Activated T-helper 2 cell treated with anti-CD3 and anti-CD28 coated beads, Interferon-gamma antibody, Interleukin-2, Interleukin-4, amounts not matched to agents 10 μg/mL and 5 μg/mL and 100 μg/mL, durations not matched to agents 14 hours and 24 hours and 36 hours (primary cell): ENCODE measurements at places on chromosomes 4 and X. TPM values are rescaled to one million over a fixed set of nuclear protein-coding genes. Genes with fewer than 3 reads are reported as not detected.

- no peak for DNase-seq
Measured at GRCh38 chr4:156781852-156782251, 189.7 kb downstream of the PDGFC start.

DNA sequence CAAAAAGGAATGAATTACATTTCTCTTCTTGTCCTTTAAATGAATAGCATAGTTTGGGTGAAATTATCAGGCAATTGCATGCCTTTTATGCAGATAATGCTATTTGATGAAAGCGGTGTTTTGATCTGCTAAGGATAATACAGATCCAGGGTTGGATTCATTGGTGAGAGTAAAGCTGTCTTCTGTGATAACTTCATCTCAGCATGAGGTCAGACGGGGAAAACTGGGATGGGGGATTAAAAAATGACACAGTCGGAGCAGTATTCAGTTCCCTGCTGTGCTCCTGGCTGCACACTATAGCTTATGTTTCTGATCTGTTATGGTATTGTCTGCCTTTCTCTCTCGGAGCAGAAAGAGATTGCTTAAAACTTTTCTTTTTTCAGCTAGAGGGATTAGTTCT, 105.9 kb upstream of the TENM3 start:
- DNase-seq = no peak

The MND1 gene
- total RNA-seq = 15.4 and 17.8 TPM in 2 replicates

DNA sequence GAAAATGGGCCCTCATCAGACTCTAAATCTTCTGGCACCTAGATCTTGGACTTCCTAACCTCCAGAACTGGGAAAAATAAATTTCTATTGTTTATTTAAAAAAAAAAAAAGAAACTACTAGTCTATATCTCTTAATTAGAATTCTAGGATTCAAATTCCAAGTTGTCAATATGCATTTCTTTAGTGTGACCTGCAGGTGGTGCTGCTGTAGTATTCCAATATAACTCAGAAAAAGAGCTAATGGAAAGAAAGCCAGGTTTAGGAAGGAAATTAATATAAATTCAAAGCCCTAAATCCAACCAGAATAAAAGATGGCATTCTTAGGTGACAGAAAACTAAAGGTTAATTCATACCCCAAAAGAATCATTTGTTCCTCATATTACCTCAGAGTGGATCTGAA, 80.0 kb upstream of the NALF2 start:
- DNase-seq = no peak

The TSPAN6 gene
- total RNA-seq = not detected in 2 replicates

DNA sequence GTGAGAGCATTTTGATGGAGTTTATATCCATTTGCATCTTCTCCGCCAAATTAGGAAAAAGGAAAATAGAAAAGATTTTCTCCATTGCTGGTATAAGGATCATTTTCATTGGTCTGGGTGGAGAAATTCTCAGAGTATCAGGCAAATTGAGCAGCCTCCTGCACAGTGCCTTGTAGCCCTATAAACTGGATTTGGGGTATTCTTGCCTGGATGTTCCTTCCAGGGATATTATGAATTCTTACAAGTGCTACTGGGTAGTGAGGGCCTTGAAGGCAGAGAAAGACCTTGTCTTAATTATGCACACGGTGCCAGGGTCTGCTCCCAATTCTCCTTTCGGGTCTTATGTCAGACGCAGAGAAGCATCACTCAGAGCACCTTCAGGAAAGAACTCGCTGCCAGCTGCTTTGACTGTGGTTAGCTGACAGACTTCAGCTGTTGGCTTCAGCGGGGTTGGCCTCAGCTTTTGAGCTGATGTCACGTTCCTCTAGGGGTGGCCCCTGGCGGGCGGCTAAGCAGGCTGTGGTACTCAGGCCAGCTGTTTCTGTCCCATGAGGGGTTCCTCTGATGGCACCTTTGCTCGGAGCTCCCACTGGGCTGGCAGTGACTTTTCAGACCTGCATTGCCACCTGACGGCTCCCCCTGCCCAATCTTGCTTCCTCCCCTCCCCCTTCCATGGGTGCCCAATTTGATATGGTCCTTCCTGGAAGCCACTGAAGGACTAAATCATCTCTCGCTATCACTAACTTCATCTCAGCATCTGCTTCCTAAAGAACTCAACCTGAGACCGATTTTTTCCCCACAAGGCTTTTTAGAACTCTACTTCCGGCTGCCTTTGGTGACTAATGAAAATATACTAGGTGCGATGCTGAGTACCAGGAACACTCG, 519.5 kb downstream of the BCOR start:
- peak; percentile 31 for DNase-seq

The ZNF732 gene
- total RNA-seq = not detected in 2 replicates

The ITIH6 gene
- total RNA-seq = not detected in 2 replicates

The MTNR1A gene
- total RNA-seq = not detected in 2 replicates

DNA sequence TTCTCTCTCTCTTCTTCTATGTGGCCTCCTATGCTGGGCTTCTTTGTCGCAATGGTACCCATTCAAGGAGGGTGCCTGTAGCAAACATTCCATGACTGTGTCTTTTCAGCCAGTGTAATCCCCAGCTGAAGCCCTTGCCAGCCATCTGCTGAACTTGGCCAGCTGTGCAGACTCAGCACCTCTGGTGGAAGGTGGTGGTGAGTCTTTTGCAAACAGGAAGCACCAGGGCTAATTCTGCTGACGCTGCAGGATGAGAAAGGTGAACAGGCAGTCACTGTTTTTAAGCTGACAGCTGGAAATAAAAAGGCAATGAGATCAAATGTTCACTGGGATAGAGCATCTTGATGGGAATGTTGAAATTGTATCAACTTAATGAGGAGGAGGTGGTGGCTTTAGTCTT, 298.7 kb upstream of the CLNK start:
- no peak for DNase-seq

DNA sequence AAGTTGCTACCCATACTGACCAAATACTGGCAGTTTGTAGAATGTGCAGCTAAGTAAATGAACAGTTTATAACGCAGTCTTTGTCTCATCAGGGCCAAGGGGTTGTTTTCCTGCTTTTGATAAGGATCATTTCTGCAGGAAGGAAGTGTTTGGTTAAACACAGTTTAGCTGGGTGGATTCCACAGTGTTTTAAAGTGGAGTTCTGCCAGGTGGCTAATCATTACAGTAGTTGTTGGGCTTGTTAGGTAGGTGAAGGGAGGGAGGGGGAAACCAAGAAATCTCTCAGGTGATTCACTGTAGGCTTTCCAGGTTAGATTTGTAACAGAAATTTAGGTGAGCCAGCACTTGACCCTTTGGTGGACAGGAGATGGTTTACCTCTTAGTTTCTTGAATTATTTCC, 58.1 kb downstream of the FNIP2 start:
- DNase-seq = no peak

The DMP1 gene
- total RNA-seq = not detected in 2 replicates

DNA sequence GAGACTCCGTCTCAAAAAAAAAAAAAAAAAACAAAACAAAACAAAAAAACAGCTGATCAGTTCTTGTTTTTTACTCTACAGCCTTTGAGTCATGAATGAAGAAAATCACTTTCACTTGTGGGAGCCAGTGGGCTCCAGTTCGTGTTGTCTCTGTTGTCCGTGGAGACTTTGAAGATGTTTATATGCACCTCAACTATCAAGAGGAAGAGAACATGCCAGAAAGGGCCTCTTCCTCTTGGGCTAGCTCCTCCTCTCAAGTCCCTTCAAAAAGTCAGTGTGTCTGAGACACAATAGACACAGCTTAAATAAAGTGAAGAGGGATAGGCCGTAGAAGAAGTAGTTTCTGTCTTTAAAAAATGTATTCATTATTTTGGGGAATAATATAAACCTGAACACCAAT, 182.7 kb downstream of the KDR start:
- peak; percentile 28 for DNase-seq

- DNase-seq = no peak
Measured at GRCh38 chr4:44162538-44163270, 285.9 kb downstream of the KCTD8 start.

DNA sequence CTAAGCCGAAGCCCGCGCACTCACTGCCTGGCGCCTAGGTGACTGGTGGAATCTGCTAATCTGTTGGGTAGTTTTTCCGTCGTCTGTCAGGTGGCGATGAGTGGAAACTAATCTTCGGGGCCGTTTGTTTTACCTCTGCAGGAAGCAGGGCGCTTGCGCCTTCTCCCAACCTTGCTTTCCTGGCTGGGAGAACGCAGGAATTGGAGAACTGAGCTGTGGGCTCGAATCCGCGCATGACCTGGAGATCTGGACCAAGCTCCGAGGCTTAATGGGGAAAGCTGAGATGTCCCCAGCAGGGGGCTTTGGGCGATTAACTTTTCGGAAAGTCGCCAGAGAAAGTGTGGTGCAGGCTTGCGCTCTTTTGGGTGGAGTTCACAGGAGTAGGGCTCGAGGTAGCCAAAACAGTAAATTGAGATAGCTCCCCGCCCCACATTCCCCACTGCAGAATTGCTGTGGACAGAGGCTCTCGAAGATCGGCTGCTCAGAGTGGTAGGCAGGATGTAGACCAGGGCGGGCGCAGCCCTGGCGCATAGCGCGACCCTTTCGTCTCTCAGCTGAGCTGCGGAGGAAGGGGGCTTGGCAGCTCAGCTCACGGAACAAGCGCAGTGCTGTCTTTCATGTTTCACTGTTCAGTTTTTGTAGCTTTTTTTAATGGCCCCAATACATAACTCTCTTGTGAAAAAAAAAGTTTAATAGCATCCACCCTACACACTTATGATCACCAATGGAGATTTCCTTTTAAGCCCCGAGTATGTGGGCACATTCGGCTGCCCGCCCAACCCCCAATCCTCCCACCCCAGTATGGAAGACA, 2.7 kb upstream of the FGF5 start:
- no peak for DNase-seq

DNA sequence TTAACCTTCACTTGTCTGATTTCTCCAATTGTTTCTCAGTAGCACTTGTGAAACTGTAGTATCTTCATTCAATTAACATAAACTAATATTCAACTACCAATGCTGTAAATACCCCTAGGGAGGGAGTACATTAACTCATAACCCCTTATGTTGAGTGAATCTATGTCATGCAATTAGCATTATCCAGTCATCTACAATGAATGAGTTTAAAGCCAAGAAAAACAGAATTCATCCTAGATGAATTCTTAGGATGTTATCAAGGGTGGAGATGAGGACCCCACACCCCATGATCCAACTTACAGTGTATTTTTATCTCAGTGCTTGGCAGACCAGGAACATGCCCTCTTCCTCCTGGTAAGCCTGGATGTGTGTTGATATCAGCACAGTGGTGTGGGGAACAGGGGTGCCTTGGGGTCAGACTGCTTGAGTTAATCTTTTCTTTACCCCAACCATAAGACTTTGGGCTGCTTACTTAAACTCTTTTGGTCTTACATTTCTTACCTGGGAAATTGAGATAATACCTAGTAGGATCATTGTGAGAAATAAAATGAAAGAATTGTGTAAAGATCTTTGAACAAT, 62.1 kb upstream of the SCOC start:
- no peak for DNase-seq

DNA sequence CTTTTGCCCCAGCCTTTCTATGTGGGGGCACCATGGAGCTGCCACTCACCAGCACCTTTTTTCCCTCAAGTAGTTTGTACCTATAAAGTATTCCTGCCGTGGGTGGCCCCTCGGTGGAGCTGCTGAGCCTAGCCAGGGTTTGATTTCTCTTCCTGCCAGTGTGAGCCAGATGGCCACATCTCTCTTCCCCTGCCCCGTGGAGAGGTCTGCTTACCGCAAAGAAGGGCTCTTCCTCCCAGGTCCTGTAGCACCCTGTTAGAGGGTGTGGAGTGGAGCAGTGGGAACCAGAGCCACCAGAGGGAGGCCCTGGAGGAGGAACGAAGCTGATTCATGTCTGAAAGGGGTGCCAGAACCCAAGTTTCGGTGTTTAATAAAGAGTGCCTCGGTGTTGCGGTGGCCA, 95.4 kb downstream of the PTTG2 start:
- no peak for DNase-seq

DNA sequence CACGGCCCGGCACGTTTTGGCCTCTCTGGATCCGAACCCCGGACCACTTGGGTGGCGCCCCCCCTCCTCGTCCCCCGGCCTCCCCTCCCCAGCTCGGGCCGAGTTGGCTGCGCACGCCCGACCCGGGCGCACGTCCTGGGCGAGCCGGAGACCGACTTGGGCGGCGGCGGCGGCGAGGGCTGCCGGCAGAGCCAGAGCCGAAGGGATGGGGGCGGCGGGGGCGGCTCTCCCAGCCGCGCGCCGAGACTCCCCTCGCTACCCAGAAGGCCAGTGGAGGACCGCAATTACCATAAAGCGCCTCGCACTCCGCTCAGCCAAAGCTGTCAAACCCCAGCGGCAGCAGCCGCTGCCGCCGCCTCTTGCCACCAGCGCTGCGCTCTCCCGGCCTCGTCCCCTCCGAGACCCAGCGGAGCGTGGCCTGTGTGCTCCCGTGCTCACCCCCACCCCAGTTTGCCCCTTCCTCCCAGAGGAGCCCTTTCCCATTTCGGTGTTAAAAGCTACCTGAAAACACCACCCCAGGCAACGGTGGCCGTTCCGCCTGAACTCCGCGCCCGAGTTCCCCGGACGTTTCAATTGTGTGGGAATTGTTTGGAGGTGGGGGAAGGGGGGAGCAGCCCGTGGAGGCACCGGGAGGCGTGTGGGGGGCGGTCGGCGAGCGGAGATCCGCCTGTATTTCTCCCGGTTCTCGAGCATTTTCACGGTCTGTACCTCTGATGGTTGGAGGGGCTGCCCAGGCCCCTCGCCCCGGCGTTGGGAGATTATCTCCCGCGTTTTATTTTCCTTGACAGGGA, 701 bp upstream of the BCOR start:
- DNase-seq = peak; percentile 58

- no peak for DNase-seq
Measured at GRCh38 chr4:8419222-8420041, 21.1 kb downstream of the ACOX3 start.

DNA sequence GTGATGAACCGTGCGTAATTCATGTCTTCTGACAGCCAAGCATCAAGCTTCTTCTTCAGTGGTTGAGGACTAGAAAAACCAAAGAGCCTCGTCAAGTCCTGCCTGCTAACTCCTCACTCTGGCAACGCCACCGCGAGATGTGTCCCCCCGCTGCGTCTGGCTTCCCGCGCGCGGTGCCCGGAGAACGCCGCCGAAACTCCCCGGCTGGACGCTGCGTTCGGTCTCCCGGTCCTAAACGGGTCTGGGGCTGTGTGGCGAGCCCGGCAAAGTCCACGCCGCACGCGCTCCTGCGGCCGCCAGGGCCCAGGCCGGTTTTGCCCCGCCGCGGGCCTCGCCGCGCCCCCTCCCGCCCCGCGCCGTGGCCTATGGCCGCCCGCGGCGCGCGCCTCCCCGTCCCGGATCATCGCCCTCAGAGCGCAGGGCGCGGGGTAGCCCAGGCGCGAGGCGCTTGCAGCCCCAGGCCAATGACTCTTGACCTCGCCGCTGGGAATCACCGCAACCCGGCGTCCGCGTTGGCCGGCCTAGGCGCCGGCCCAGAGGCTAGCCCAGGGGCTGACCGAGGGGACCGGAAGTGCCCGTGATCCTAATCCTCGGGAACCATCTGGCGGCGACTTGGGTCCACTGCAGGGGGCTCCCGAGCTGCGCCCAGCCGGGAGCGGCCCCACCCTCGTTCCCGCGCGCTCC, at the start of gene AADAT:
Gene AADAT, minus strand, starts transcription at position 289 of the 684 bp plus-strand sequence. Its CDS starts 266 bp downstream, at position 23.
- DNase-seq = no peak

GRCh38 chr4:7705062-7705461, 234.6 kb downstream of the AFAP1 start:
- DNase-seq = no peak

GRCh38 chrX:78753571-78753970, 6.1 kb downstream of the LPAR4 start:
- no peak for DNase-seq

- no peak for DNase-seq
Measured at GRCh38 chrX:25287521-25287920, 271.8 kb upstream of the ARX start.

GRCh38 chrX:80765220-80765625, 44.5 kb downstream of the BRWD3 start:
- DNase-seq = no peak
